Myocyte (in vitro differentiated cells): ENCODE measurements at places on chromosomes 6 and 20.

GRCh38 chr6:160391419-160392116, 43.4 kb downstream of the SLC22A3 start:
- no peak for DNase-seq

GRCh38 chr6:5132731-5133130, 47.6 kb downstream of the PPP1R3G start:
- DNase-seq = peak; percentile 58

DNA sequence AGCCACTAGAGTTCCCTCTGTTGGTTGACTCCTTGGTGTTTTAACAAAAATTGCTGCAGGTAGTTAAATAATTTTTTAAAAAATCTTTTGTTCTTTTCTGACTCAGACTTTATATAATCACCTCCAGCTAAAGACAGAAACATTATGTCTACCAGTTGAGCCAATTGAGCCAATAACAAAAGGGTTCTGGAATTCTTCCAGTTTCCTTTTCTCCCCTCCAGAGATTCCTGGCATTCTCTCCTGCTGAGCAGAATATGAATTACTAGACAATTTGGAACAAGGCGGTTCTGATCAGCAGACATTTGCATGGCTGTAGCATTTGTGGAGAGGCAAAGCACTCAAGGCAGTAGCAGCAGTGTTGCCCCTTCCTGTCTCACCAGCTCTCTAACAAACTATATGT, 144.0 kb upstream of the SLC35B3 start:
- DNase-seq = no peak

- DNase-seq = no peak
These were observed 134.2 kb downstream of the MEI4 start for GRCh38 chr6:77786935-77787629.

DNA sequence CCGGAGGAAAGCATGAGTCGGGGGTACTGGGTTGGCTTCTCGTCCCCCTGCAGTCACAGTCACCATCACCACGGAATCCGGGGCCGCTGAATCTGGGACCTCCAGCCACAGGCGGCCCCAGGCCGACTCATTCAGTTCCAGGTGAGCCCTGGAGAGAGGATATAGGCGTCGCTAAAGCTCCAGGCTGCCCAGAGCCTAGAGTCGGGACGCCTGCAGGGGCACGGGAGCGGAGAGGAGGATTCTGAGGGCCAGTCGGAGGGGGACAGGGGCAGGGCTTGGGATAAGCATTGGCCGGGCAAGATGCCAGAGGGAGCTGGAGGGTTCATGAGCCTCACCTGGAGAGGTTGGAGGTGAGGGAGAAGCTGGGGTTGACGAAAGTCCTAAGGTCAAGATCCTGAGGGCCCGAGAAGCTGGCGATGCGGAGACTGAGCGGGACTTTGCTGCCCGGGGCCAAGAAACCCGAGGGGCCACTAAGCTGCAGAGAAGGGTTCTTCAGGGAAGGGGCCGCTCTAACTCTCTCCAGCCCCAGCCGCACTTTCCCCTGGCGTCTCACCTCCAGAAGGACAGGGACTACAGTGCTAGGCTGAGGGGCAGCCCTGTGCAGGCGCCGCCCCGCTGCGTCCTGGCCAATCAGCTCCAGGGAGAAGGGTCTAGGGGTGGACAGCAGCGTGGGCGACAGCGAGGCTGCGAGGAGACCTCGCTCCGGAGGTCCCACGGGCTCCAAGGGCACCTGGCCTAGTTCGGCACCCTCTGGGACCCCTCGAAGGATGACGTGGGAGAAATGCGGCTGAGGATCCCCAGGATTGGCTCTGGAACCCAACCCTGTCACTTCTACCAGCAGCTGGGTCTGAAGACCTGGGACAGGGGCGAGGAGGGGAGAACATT, 3.7 kb downstream of the SAPCD1 start:
- peak; percentile 13 for DNase-seq

- no peak for DNase-seq
These were observed 78.5 kb upstream of the FAM184A start for GRCh38 chr6:119156757-119157505.

DNA sequence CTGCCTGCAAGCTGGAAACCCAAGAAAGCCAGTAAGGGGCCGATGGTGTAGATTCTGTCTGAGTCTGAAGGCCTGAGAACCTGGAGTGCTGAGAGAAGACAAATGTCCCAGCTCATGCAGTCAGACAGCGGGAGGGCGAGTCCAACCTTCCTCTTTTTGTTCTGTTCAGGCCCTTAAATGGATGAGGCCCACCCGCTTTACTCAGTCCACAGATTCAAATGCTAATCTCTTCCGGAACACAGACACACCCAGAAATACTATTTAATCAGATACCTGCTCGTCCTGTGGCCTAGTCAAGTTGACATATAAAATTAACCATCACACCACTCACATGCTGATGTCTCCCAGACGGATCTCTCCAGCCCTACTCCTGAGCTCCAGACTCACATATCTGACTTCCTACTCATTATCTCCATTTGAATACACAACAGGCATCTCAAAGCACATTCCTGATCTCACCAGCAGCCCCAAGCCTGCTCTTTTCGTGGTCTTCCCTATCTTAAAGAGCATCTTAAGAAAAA, 26.7 kb upstream of the SRC start:
- no peak for DNase-seq

DNA sequence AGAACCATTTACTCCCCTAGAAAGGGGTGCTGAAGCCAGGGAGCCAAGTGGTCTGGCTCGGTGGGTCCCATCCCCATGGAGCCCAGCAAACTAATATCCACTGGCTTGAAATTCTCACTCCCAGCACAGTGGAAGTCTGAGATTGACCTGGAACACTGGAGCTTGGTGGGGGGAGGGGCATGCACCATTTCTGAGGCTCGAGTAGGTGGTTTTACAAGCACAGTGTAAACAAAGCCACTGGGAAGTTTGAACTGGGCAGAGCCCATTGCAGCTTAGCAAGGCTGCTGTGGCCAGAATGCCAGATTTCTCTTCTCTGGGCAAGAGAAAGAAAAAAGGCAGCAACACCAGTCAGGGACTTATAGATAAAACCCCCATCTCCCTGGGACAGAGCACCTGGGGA, 855.8 kb upstream of the CITED2 start:
- DNase-seq = no peak

DNA sequence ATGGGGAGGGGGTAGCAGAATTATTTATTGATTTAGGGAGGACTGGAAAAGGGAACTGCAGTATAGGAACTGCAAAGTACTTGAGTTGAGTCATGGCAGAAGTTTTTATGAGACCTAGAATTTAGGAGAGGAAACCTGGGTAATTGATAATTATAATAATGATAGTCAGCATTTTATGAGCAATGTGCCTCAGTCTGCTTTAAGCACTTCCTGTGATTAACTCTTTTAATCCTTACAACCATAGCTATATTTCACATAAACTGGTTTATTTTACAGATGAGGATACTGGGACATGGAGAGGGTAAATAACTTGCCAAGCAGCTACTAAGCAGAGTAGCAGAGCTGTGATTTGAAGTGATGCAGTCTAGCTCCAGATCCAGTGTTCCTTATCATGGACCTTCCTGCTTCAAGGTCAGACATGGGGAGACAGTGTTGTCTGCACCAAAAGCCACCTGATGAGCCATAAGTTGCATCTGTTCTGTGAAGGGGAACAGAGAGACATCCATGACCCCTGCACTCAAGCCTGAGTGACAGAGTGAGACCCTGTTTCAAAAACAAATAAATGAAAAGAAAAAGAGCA, 13.6 kb downstream of the LRRC1 start:
- no peak for DNase-seq
